ENCODE measurements at places on chromosomes 7 and 10.

DNA sequence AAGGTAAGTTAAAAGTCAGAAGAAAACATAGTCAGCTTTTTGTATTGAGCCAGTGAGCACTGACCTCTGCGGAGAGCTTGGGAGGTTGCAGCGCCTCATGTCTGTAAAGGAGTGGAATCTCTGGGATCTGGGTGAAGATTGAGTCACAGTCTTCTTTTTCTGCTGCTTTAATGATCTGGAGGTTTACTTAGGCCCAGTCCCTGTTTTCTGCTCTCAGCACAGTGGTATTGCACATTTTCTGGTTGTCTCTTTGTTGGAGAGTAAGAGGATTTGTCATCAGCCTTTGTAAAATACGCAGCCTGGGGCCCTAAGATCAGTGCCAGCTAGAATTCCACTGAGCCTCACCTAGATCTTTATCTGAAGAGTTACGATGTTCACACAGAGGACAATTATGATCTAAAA, 58.3 kb upstream of the GJD4 start:
- DNase-seq, result no peak

GRCh38 chr10:115957786-115958442, 315.1 kb downstream of the GFRA1 start:
- DNase-seq, result no peak

DNA sequence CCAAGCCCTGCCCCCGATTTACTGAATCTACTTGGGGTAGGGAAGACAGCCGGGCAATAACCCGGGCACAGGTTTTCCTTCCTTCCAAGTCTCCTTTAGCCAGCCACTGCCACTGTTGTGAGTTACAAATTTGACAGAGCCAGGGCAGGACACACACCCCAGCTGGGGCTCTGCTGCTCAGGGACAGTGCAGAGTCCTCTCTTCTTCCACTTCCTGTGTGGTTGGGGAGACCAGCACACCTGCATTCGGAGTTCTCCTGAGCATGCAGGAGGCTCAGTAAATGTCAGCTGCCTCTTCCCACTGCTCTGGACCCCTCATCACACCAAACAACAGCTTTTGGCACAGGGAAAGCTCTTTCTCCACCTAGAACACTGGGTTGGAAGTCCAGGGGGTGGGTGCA, 21.3 kb downstream of the CHST15 start:
- no peak for DNase-seq

DNA sequence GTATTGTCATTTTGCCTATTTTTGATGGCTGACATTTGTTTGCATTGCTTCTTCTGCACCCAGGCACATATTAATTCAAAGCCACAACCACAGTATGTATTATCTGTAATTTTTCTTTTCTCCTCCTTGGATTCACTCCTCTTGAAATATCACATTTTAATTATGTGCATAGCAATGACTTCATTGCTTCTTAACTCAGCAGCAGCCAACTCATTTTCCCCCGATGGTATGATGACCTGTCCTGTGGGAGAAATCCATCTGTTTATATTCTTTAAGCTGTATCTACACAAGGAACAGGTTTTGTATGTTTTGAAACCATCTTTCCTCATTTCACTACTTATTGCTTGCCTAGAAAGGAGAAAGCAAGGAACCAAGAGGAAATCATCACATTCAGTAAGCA, 588.8 kb downstream of the INHBA start:
- peak; percentile 33 for DNase-seq

DNA sequence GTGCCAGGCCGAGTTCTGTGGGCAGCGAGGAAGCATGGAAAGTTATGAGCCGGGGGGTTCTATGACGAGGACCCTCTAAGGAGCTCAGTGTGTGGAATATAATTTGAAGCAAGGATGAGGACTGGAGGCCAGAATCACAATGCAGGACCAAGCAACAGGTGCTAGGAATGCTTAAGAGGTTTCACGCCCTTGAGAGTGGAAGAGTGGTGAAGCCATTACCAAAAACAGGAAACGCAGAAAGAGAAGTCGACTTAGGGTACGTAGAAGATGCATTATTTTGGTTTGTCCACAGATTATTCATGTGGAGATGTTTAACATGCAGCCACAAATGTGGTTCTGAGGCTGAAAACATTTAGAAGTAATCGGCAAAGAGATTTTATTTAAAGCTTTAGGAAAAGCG, 78.7 kb downstream of the PIP4K2A start:
- DNase-seq, result no peak

DNA sequence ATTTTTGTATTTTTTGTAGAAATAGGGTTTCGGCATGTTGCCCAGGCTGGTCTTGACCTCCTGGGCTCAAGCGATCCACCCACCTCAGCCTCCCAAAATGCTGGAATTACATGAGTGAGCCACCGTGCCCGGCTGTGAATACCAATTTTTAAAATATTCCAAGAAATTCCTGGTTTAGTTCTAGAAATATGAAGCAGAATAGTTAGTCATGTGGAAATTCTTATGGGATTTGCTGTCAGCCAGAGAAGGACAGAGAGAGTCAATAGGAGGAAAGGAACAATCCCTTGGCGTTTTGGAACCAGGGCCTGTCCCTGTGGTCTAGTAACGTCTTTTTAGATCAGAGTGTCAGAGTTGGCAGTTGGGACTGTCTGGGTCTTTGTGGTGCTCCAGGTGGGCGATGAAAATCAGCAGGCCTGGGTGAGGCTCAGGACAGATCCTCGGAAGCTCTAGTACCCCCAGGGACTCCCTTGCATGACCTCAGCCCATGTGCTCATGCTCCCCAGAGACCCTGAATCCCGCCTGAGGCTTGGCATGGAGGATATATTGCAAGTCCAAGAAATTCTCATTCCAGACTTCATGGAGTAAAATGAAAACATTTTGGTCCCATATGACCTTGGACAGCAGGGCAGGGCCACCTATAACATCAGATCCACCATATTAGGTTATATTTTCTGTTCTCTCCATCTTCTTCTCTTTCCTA, 7.8 kb downstream of the NODAL start:
- DNase-seq, result no peak

DNA sequence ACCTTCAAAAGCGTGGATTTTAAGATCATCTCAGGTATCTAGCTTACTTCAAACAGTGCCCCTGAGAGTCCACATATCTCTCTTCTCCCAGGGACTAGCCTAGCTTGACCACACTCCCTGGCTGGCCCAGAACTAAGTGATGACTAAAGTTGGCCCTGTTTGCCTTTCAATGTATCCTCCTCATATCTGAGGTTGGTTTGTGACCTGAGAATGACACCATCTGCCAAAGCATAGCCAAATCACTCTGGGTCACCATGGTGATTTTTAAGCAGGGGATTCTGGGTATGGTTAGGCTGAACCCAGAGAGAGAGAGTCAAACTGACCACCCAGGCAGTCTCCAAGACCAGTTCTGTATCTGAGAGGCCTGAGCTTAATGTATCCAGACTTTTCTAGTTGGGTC, 16.2 kb downstream of the CNNM1 start:
- DNase-seq, result no peak

DNA sequence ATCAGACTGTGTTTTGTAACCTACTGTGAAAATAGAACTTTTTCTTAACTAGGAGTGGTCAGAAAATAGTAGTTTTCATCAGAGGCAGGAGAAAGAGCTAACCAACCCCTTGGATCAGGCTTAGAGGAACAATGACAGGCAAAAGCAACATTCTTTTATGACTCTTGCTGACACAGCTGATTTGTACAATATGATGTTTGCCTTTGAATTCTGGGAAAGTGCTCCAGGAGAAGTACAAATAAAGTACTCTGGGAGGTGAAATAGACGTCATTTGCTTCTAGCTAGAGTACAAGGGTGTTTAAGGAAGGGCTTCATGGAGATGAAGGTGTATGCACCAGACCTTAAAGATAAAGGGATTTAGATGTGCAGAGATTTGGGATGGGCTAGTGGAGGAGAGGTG, 75.1 kb upstream of the KIAA1217 start:
- no peak for DNase-seq

DNA sequence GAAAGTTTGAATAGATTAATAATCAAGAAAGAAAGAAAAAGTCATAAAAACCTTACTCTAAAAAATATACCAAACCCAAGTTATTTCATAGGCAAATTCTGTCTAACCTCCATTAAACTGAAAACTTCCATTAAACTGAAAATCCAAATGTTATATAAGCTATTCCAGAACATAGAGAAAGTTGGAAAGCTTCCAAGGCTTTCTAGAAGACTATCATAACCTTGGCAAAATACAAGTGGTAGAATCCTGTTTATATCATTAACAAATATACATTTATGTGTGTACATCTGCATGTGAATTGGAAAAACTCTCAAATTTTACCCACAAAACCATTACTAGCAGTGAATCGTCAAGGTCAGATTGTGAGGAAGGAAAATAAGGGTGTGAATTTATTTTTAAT, 23.9 kb downstream of the TEX36 start:
- no peak for DNase-seq

- DNase-seq, result peak; percentile 43
Observed at GRCh38 chr7:94297397-94297838, 97.3 kb upstream of the COL1A2 start.

- no peak for DNase-seq
Observed at GRCh38 chr10:4671451-4672145, 154.4 kb upstream of the AKR1E2 start.

GRCh38 chr10:6230315-6230714, 27.6 kb downstream of the PFKFB3 start:
- no peak for DNase-seq

GRCh38 chr10:5788969-5789368, 24.3 kb downstream of the GDI2 start:
- DNase-seq, result no peak

DNA sequence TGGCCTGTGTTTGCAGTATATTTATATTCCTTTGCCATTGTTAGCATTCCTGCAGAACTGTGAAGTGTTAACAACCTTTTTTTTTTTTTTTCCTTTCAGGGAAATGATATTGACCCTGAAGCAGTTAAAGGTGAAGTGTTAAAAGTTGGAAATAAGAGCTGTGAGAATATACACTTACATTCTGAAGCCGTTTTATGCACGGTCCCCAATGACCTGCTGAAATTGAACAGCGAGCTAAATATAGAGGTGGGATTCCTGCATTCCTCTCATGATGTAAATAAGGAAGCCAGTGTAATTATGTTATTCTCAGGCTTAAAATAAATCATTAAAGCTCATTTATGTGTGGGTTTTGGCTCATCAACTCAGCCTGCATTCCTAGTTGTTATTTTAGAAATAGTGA, 92.8 kb upstream of the CAPZA2 start:
- no peak for DNase-seq

DNA sequence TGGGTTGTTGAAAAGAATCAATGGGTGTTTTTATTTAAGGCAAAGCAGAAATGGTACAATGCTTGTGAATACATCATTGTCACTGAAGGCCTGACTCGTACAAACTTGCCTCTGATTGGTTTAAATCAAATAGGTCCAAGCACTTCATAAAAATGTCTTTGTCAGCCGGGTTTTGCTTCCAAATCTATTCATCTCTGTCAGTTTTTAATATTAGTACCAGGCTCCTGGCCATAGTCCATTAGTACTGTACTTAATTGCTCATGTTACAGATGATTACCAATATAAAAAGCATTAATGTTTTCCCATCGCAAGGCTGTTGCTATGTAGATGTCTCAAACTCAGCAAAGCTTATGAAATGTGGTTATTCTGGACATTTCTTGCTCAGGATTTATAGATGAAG, 171.9 kb downstream of the ARID5B start:
- no peak for DNase-seq

DNA sequence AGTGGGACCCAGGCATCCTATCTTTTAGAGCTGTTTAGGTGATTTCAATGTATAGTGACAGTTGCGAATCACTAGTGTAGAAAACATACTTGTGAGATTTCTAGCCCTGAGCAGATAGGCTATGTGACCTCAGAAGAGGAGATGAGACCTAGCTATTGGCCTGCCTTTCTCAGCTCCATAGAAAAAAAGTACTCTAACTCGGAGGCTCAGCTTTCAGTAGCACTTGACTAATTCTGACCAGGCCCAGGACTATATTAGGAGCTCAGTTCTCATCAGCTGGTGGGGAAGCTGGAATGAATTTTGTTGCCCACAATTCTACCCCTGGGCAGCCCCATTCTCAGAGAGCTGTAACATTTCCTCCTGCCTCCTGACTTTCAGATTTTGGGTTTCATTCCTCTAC, 179.9 kb upstream of the NAMPT start:
- DNase-seq, result no peak

DNA sequence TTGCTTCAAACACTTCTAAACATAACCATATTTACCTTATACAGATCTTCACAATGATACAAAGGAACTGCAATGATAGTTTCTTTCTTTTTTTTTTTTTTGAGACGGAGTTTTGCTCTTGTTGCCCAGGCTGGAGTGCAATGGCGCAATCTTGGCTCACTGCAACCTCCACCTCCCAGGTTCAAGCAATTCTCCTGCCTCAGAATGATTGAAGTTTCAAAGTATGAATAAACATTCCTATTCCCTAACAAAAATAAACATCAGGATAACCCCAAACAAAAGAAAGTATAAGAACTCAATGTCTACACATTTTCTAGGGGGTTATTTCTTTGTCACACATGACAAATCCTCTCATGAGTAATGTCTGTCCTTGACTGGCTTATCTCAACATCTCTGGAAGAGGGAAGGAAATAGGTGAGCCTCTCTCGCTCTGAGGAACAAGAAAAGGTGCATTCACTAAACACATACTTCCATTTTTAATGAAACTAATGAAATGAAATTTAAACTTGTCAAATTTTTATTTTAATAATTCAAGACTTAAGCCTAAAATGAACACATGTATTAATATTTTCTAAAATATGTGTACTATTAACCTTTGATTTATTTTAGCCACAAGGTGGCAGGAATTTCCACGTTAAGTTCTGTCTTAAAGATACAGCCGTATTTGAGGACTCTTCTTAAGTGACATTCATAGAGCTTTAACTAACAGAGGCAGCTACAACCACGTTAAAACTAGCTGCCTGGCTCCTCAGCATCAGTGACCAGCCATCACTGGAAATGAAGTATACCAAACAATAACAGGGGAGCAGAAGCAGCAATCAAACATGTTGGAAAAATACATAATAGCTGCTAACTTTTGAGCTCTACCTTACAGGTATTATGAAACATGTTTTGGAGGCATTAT, 58.3 kb downstream of the MALSU1 start:
- DNase-seq, result peak; percentile 67

- no peak for DNase-seq
Observed at GRCh38 chr10:118701529-118702323, 53.0 kb downstream of the CACUL1 start.

- no peak for DNase-seq
Observed at GRCh38 chr10:116838143-116838725, 11.1 kb upstream of the ENO4 start.

- DNase-seq, result no peak
Observed at GRCh38 chr10:13920031-13920430, 333.3 kb downstream of the PRPF18 start.
